ENCODE measurements at places on chromosomes 1 and 21.

- H3K27ac ChIP-seq: no peak overlapping the region
- no peaks in the 10 kb centered on the region for H3K36me3 ChIP-seq
- DNase-seq: no peak
- H3K27me3 ChIP-seq: no peaks in the 10 kb centered on the region
- no peak overlapping the region for H3K4me3 ChIP-seq
These were observed 65.1 kb upstream of the ATP1B1 start for GRCh38 chr1:169041366-169041765.

GRCh38 chr1:32150847-32151246 is 28.6 kb upstream of the TXLNA start:
- peaks cover 4% of the 10 kb centered on the region for H3K36me3 ChIP-seq
- H3K4me3 ChIP-seq: no peak overlapping the region
- no peak overlapping the region for H3K27ac ChIP-seq
- DNase-seq: no peak
- no peaks in the 10 kb centered on the region for H3K27me3 ChIP-seq
- H3K4me1 ChIP-seq: no peaks in the 10 kb centered on the region

GRCh38 chr1:147169171-147169570 is 3.1 kb downstream of the PRKAB2 start:
- no peaks in the 10 kb centered on the region for H3K27me3 ChIP-seq
- H3K4me1 ChIP-seq: peaks cover 25% of the 10 kb centered on the region
- H3K4me3 ChIP-seq: no peak overlapping the region
- no peak for DNase-seq

- H3K36me3 ChIP-seq: no peaks in the 10 kb centered on the region
- no peak overlapping the region for H3K4me3 ChIP-seq
- H3K4me1 ChIP-seq: no peaks in the 10 kb centered on the region
These were observed 99.6 kb downstream of the EIF4G3 start for GRCh38 chr1:21077085-21077484.
